CD4-positive, CD25-positive, alpha-beta regulatory T cell (primary cell): ENCODE measurements at places on chromosomes 12 and 14.

DNA sequence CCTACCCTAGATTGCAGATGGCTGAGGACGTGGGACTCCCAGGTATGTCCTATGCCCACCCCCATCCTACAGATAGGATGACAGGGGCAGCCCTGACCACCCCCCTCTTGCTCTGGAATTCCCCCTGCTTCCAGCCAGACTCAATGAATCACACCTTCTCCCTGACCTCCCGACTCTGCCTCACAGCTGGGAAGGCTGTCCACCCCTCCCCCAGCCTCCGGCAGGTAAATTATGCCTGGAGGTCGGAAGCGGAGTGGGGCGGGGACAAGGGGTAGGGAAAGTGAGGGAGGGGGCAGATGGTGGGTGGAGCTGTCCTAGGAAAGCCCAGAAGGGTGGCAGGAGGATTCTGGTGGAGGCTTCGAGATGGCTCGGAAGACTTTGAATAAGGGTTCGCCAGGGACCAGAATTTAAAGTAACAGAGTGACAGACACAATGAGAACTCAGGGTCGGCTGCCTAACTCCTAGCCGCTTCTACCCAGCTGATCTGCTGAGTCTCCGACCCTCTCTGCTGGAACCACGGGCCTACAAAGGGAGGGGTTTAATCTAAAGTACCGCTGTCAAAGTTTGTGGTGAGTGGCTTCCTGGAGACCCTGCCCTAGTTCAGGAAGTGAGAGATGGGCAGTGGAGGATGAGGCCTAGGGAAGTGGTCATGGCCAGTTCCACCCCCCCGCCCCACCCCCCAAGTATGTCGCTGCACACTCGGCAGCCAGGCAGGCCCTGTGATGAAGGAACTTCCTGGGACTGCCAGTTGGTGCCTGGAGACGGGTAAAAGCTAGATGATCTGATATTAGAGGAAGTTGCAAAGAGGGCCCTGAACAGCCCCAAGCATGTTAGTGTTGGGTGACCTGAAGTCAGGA lies 4.2 kb downstream of the PLEKHG3 start:
- no peaks in the 10 kb centered on the region for H3K27me3 ChIP-seq
- H3K36me3 ChIP-seq, result no peaks in the 10 kb centered on the region
- H3K4me3 ChIP-seq, result peak overlapping the region; percentile 51
- H3K27ac ChIP-seq, result peak overlapping the region; percentile 49

- no peaks in the 10 kb centered on the region for H3K36me3 ChIP-seq
- no peak for DNase-seq
- H3K4me1 ChIP-seq, result no peaks in the 10 kb centered on the region
- H3K27me3 ChIP-seq, result no peaks in the 10 kb centered on the region
Observed at GRCh38 chr12:5013266-5013730, 30.4 kb upstream of the KCNA5 start.

DNA sequence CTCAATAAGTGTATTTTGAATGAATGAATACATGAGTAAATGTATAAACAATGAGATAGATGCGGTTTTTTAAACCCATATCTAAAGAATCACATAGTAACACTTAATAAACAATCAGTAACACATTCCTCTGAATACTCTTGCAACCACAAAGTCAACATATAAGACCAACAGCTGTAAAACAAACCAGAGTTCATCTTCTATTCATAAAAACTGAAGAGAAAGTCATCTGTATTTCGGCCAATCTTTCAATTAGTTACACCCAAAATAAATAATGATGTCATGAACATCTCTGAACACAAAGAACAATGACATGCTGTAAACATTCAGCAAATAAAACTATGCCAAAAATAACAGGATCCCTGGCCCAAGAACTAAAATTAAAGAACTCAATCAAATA lies 47.2 kb downstream of the ARMH4 start:
- peaks cover 3% of the 10 kb centered on the region for H3K27me3 ChIP-seq
- H3K4me3 ChIP-seq, result no peak overlapping the region
- no peaks in the 10 kb centered on the region for H3K36me3 ChIP-seq
- no peak overlapping the region for H3K27ac ChIP-seq
- no peak for DNase-seq

DNA sequence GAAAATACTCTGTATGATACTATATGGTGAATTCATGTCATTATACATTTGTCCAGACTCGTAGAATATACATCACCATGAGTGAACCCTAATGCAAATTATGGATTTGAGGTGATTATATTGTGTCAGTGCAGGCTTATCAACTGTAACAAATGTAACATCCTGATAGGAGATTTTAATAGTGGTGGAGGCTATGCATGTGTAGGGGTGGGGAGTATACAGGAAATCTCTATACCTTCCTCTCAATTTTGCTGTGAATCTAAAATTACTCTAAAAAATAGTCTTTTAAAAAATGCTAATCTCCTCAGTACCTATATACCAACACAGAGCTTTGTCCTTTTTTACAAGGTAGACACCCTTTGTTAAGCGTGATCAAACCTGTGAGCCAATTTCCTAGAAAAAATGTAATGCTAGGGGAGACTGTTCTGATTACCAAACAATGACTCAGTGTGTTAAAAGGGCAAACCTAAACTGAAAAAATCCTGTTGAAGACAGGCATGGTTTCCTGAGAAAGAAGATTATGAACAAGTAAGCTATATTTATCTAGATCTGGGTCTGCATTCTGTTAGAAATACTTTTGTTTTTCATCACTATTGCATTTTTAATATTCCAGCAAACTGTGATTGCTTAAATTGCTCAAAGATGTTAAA lies 170.9 kb downstream of the DUSP6 start:
- H3K4me3 ChIP-seq, result no peak overlapping the region
- peaks cover 8% of the 10 kb centered on the region for H3K4me1 ChIP-seq
- H3K27me3 ChIP-seq, result no peaks in the 10 kb centered on the region
- H3K36me3 ChIP-seq, result no peaks in the 10 kb centered on the region
- DNase-seq, result no peak
- H3K27ac ChIP-seq, result no peak overlapping the region
